ENCODE measurements at places on chromosomes 4 and X.

DNA sequence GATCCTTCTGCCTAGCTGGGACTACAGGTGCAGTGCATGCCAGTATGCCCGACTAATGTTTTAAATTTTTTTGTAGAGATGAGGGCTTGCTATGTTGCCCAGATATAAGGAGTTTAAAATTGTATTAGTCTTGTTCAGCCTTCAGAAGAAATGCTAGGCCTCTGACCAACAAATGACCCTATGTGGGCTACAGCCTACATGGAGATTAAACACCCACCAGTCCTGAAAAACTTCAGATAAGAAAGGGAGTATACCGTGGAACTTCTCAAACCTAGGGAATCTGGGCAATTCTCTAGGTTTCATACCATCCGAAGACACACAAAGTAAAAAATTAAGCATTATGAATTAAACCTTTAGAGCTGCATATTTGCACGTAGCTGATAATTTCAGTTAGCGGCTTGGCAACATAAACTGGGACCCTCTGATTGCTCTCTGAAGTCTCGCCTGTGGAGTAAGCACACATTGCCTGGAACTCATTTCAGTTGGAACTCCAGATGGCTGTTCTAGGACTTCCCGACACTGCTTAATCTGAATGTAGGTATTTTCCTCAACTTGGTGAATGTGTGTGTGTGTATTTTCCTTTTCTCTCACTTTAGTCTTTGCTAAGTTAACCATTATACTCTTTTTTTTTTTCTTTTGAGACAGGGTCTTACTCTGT, 33.0 kb downstream of the MOB1B start:
- no peak for DNase-seq

- DNase-seq, result no peak
These were observed 77.4 kb downstream of the WDR19 start for GRCh38 chr4:39259571-39260330.

DNA sequence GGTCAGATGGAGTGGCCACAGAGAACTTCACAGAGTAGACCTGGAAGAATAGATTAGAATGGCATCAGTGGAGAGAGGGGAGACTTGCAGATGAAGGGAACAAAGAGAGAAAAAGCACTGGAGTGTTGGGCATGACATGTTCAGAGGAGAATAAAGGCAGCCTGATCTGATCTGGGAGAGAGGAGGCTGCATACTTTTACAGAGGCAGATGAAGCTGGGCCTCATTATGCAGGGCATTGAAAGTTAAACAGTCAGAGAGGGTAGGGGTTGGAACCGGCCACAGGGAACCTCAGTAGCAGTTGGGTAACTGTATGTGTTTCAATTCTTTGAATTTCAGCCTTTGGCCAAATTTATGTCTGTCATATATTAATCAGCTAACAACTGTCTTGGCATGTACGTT, 61.2 kb downstream of the SH3BGRL start:
- DNase-seq, result no peak

DNA sequence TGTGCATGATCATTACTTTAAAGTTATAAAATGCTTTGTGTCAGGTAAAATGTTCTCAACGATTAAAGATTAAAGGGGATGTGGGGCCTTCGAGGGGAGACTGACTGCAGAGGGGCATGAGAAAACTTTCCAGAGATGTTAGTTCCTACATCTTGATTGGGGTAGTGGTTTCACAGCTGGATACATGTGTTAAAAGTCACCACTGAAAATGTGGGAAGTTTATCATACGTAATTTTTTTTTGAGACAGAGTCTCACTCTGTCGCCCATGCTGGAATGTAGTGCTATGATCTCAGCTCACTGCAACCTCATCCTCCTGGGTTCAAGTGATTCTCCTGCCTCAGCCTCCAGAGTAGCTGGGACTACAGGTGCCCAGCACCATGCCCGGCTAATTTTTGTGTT, 79.5 kb downstream of the RBM47 start:
- no peak for DNase-seq

DNA sequence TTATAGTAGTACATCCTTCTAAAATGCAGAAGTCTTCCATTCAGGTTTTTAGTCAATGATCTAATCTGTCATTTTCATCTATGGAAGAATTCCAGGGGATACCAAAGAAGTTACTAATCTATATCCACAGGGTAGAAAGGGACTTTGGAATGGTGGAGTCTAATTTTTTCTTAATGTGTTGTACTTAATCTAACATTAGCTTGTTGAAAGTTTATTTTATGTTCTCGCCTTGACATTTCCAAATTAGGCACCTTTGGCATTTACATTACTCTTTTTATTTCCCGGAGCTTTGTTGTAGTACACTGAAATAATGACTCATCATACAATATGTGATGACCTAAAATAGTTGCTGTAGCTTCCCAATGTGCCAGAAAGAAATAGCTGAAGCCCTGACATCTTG, 91.5 kb downstream of the HTR2C start:
- DNase-seq, result no peak

- DNase-seq, result no peak
These were observed 34.1 kb downstream of the GPAT3 start for GRCh38 chr4:83569987-83570386.

DNA sequence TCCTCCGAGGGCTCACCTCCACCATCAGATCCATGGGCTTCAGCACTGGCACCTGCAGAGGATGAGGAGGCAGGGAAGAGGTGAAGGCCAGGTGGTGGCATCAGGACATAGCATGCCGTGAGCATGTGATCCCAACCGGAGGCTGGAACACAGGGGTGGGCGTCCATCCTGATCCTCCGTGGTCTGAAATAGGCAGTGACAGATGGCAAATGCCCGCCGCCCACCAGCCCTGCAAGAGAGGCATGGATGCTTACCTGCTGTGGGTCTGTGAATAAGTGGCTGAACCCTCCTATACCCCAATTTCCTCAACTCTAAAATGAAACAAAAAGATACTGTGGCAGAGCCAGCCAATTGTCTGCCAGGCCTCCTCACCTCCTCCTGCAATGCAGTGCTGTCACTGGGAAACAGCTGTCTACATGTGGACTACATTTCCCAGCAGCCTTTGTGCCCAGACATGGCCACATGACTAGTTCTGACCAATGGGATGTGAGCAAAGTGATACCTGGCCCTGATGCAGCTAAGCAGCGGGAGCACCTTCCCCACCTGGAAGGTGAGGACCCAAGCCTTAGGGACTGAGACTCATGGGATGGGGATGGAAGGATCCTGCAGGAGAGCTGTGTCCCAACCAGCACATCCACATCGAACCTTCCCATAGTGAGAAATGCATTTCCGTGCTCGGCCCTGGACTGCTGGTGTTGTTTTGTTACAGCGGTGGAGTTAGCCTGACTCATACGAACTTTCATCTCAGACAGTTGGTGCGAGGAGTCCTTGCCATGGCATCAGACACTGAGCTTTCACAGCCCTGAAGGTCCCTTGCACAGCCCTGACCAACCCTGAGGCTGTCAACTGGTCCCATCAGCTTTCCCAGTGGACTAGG, 99.5 kb downstream of the PPP2R2C start:
- DNase-seq, result no peak

GRCh38 chrX:46755671-46756070, 3.2 kb downstream of the SLC9A7 start:
- no peak for DNase-seq

All from stimulated activated CD4-positive, alpha-beta T cell treated with anti-CD3 and anti-CD28 coated beads, TNF-alpha, amount 100 ng/mL, for 4 hours (primary cell).